NCI-H2081 treated with DMSO at 0.1 percent for 48 hours (cell line): ENCODE measurements at places on chromosomes 12 and 14.

GRCh38 chr12:95393191-95393790 is 80.7 kb upstream of the METAP2 start:
- DNase-seq, result no peak

DNA sequence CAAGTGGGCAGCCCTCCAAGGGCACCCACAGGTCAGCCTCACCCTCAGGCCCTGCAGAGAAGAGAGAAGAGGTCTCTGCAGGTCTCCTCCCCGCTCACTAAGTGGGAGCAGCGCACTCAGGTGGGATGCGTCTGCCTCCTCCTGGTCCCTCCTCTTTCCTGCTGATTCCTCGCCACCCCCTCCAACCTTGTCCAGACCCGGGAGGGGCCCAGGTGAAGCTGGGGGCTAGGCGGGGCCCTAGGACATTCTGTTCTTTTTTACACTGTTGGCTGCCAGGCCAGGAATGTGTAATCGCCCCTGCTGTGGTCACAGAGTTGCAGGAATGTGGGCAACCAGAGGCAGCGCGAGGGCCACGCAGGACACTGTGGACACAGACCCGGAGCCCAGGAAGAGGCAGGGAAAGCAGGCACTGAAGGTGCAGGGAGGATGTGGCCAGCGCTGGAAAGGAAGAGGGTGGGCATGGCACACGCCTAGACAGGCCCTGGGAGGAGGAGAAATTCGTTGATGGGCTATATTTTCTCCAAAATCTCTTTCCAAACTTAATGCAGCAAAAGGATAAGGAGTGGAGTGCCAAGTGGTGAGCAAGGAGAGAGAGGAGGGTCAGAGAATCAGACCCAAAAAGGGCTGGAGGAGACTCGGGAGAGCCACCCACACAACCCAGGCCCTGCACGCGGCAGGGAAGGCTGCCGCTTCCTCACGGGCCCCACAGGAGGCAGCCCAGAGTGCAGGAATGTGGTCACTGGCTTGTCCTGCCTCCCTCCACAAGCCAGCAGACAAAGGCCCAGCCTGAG is 911 bp upstream of the SCNN1A start:
- DNase-seq, result no peak

- no peak for DNase-seq
These were observed 6.2 kb downstream of the MYL6 start for GRCh38 chr12:56164345-56164729.

- no peak for DNase-seq
These were observed 21.9 kb upstream of the IFT81 start for GRCh38 chr12:110102255-110102654.

- DNase-seq, result no peak
These were observed 4.6 kb upstream of the KLRC1 start for GRCh38 chr12:10457760-10458159.

GRCh38 chr14:34262127-34262910 is 199.7 kb downstream of the SPTSSA start:
- DNase-seq, result no peak

DNA sequence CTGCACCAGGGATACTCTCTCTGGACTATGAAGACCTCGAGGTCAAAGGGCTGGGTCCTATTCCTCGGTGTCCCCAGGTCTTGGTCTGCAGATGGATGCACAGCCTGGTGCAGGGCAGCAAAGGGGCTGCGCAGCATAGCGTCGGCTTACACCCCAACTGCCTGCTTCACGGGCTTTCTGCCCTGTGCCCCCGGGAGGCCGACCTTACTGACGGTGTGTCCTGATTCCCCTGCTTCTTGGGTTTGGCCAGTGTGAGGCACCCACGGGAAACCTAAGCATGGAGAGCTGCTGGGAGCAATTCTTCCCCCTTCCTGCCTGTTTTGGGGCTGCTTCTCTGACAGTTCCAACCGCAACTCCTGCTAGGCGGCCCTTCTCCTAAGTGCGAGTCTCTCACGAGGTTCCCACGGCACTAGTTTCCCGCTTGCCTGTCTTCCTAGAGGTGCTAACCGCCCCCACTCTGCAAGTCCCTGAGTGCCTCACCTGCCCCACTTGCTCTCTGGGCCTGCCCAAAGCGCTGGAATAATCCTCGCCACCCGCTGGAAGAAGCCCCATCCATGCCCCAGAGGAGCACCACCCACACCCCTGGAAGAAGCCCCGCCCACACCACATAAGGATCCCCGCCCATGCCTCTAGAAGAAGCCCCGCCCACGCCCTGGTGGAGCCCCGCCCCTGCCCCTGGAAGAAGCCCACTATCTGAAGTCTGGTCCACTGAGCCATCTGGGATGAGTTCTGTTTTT is 54.0 kb downstream of the PRIMA1 start:
- DNase-seq, result no peak

GRCh38 chr12:96812153-96812552 is 94.9 kb upstream of the NEDD1 start:
- DNase-seq, result no peak

- DNase-seq, result no peak
These were observed 64.5 kb upstream of the NAV3 start for GRCh38 chr12:77766224-77766623.
